Suprapubic skin (tissue), 4 donors: ENCODE measurements at places on chromosomes 5 and 9. TPM values are rescaled to one million over a fixed set of nuclear protein-coding genes. Genes with fewer than 3 reads are reported as not detected.

- H3K36me3 ChIP-seq = no peaks in the 10 kb centered on the region
- no peak for DNase-seq
- peaks cover 13% of the 10 kb centered on the region for H3K4me1 ChIP-seq
- H3K27ac ChIP-seq = no peak overlapping the region
- H3K27me3 ChIP-seq = peaks cover 71% of the 10 kb centered on the region
Observed at GRCh38 chr5:73454379-73455036, 5.9 kb upstream of the FOXD1 start.

DNA sequence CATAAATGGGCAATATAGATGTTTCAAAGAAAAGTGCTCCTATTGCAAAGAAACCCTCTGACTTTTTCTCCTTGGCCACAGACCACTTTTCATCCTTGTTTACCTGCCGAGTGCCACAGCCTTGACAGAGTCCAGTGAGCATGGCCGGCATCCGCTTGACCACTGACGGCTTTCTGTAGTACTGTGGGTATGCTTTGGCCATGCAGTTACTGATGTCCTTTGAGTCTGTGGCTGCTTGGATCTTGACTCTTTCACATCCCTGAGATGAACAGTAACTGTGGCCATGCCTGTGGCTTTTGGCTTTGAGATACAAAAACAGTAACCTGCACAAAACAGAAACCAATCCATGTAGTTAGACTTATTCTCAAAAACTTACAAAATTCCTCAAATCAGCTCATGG, 70.4 kb downstream of the CEMIP2 start:
- H3K4me3 ChIP-seq = no peak overlapping the region
- no peaks in the 10 kb centered on the region for H3K4me1 ChIP-seq
- DNase-seq = no peak
- H3K27ac ChIP-seq = no peak overlapping the region
- no peaks in the 10 kb centered on the region for H3K27me3 ChIP-seq
- peaks cover 60% of the 10 kb centered on the region for H3K36me3 ChIP-seq

DNA sequence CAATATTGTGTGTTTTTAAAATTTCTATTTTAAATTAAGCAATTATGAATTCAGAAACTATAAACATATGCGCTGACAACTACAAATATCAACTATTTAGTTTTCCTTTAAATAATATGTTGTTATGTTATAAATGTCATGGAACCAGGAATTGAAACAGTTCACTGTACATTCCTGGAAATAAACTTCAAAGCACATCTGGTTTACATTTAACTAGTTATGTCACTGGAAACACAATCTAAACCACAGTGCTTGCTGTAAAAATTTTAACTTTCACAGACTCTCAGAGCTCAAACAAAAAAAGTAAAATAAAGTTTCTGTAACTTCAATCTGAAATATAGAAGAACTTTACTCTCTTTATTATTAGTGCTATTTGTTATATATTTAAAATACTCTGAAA, 179.2 kb downstream of the FBN2 start:
- no peak for DNase-seq
- H3K27me3 ChIP-seq = no peaks in the 10 kb centered on the region
- H3K36me3 ChIP-seq = no peaks in the 10 kb centered on the region
- no peak overlapping the region for H3K27ac ChIP-seq

GRCh38 chr5:146327257-146327870, 11.3 kb upstream of the POU4F3 start:
- H3K36me3 ChIP-seq = no peaks in the 10 kb centered on the region
- H3K4me1 ChIP-seq = no peaks in the 10 kb centered on the region
- DNase-seq = no peak

- H3K4me1 ChIP-seq = no peaks in the 10 kb centered on the region
- no peak overlapping the region for H3K4me3 ChIP-seq
- H3K27me3 ChIP-seq = no peaks in the 10 kb centered on the region
- H3K27ac ChIP-seq = no peak overlapping the region
Observed at GRCh38 chr5:148747536-148747906, 78.9 kb upstream of the ADRB2 start.

Gene ENTPD2
- 13.3 TPM for total RNA-seq
